ENCODE measurements at places on chromosomes 4 and X. TPM values are rescaled to one million over a fixed set of nuclear protein-coding genes. Genes with fewer than 3 reads are reported as not detected.

TBC1D19 gene
- 45.3 TPM for total RNA-seq

NFKB1 gene
- 34.3 TPM for total RNA-seq

NAT8L gene
- 0.09 TPM for total RNA-seq

EDA2R gene
- 13.6 TPM for total RNA-seq

SLIT2 gene
- 26.4 TPM for total RNA-seq

ETDA gene
- not detected for total RNA-seq

ABCG2 gene
- 1.1 TPM for total RNA-seq

TMEM128 gene
- 30.3 TPM for total RNA-seq

L1CAM gene
- 0.28 TPM for total RNA-seq

GPRASP3 gene
- 5.0 TPM for total RNA-seq

REST gene
- 19.7 TPM for total RNA-seq

DCAF4L1 gene
- 0.09 TPM for total RNA-seq

UCP1 gene
- total RNA-seq, result not detected

STK32B gene
- total RNA-seq, result 3.3 TPM

SH3D19 gene
- total RNA-seq, result 35.9 TPM

MAGEB2 gene
- total RNA-seq, result not detected

CYP2U1 gene
- total RNA-seq, result 11.2 TPM

MAGEA4 gene
- not detected for total RNA-seq

PDE6B gene
- 1.3 TPM for total RNA-seq

ENPEP gene
- total RNA-seq, result 0.28 TPM

TEC gene
- total RNA-seq, result 0.71 TPM

ZRSR2 gene
- 5.0 TPM for total RNA-seq

TGIF2LX gene
- total RNA-seq, result not detected

TSR2 gene
- 10.4 TPM for total RNA-seq

RNF175 gene
- not detected for total RNA-seq

CLCN4 gene
- 2.5 TPM for total RNA-seq

GNRHR gene
- not detected for total RNA-seq

IL2RG gene
- not detected for total RNA-seq

CLTRN gene
- 0.28 TPM for total RNA-seq

TCEANC gene
- 3.6 TPM for total RNA-seq

SMARCA5 gene
- 32.6 TPM for total RNA-seq

CYSLTR1 gene
- total RNA-seq, result not detected

USP26 gene
- total RNA-seq, result not detected

PNMA6E gene
- not detected for total RNA-seq

OCIAD2 gene
- 18.2 TPM for total RNA-seq

SLC10A7 gene
- total RNA-seq, result 6.0 TPM

PNMA3 gene
- total RNA-seq, result 0.28 TPM

CCNB3 gene
- 0.09 TPM for total RNA-seq
